ENCODE measurements at places on chromosomes 5 and 9. TPM values are rescaled to one million over a fixed set of nuclear protein-coding genes. Genes with fewer than 3 reads are reported as not detected.

DNA sequence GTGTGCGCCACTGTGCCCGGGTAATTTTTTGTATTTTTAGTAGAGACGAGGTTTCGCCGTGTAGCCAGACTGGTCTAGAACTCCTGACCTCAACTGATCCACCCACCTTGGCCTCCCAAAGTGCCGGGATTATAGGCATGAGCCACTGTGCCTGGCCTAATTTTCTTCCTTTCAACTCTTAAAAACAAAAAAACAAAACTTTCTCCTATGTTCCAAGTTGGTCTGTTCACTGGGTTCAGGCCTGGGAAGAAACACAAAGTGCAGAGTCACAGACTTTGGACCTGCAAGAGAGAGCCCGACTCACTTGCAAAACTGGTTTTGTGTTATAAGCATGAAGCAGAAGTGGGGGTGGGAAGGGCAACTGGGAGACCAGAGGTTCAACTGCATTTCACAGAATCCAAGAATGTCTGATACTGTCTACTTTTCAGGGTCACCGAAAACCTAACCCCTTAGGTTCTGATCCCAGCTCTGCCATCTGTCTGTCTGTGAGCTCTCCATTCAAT is 5.2 kb upstream of the HDHD3 start:
- DNase-seq, result peak; percentile 90

- no peak for DNase-seq
These were observed 173.5 kb downstream of the C5orf15 start for GRCh38 chr5:133794771-133795415.

- no peak for DNase-seq
These were observed 67.6 kb upstream of the RANBP3L start for GRCh38 chr5:36369219-36369690.

DNA sequence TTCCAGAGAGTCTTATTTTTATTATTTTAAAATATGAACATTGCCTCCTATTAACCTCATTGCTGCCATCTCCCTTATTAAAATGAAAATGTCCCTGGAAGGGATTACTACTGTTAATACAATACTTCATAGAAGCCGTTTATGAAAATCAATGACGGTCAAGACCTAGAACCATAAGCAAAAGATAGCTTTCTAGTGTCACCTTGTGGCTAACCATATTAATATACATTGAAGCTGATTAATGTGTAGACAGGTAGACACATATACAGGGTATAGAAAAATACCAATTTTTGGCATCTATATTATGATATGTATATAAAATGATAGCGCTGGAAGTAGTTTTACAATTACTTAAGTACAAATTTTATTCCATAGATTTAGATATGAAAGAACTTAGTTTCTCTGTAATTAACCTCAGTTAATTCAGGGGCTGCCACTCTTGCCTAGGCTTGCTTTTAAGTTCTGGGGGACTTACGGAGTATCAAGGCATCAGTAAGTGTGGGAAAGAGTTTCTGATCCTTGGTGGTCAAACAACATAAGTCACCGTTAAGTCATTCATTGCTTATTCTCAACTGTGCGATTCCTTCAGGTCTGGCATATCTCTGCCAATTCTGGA is 2.5 kb upstream of the YTHDC2 start:
- no peak for DNase-seq

PCDHB4 gene
- total RNA-seq, result 0.96 TPM

GRCh38 chr5:173707392-173707791 is 90.9 kb upstream of the BOD1 start:
- no peak for DNase-seq

ZNF346 gene
- 9.1 TPM for total RNA-seq

- no peak for DNase-seq
These were observed 45.2 kb downstream of the PAX5 start for GRCh38 chr9:36988848-36989247.

ZNF883 gene
- 0.42 TPM for total RNA-seq

HTR1A gene
- total RNA-seq, result not detected

DRD1 gene
- total RNA-seq, result not detected

CCNG1 gene
- 149 TPM for total RNA-seq

DNA sequence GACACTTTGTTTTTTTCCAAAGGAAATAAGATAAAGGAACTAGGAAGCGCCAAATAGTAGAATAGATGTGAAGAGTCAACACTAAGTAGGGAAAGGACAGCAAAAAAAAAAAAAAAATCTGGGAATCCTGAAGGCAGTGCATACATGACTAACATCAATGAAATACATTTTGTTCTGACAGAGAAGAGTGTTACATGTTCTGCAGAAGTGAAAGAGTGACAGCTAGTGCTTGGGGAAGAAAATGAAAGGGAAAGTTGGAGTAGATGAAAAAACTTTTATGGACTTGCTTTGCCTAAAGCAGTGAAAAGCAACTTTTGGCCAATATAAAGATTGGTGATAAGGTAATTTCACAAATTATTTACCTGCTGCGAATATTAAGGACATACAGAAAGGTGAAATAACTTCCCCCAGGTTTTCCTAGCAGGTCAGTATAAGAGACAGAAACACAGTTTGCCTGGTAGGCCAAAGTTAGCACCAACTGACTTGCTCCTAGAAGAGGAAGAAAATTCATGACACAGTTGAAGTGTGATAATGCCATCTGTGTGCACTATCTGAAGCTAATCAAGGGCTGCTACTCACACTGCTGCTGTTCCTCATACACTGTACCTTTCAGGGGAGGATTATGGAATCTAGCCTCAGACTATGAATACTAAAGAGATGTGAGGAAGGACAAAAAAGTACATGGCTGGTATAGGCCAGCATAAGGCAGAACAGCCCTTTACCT is 38.6 kb downstream of the RANBP6 start:
- DNase-seq, result no peak

LHFPL2 gene
- total RNA-seq, result 35.5 TPM
